Activated naive CD8-positive, alpha-beta T cell treated with anti-CD3 and anti-CD28 coated beads, Interleukin-2, amount 10 ng/mL, durations not matched to agents 7 days and 5 days (primary cell): ENCODE measurements at places on chromosomes 11 and 22. TPM values are rescaled to one million over a fixed set of nuclear protein-coding genes. Genes with fewer than 3 reads are reported as not detected.
A peak's percentile ranks its signal among the peaks of the same experiment; 100 is the strongest.

The TYMP gene
- 86.3 TPM for total RNA-seq

The ZP1 gene
- 0.44 TPM for total RNA-seq

The GLB1L2 gene
- 1.6 TPM for total RNA-seq

The PHOX2A gene
- total RNA-seq = not detected

The EFCAB6 gene
- total RNA-seq = 0.37 TPM

The MMP26 gene
- total RNA-seq = not detected

The PRG3 gene
- total RNA-seq = not detected

The TMEM151A gene
- not detected for total RNA-seq

DNA sequence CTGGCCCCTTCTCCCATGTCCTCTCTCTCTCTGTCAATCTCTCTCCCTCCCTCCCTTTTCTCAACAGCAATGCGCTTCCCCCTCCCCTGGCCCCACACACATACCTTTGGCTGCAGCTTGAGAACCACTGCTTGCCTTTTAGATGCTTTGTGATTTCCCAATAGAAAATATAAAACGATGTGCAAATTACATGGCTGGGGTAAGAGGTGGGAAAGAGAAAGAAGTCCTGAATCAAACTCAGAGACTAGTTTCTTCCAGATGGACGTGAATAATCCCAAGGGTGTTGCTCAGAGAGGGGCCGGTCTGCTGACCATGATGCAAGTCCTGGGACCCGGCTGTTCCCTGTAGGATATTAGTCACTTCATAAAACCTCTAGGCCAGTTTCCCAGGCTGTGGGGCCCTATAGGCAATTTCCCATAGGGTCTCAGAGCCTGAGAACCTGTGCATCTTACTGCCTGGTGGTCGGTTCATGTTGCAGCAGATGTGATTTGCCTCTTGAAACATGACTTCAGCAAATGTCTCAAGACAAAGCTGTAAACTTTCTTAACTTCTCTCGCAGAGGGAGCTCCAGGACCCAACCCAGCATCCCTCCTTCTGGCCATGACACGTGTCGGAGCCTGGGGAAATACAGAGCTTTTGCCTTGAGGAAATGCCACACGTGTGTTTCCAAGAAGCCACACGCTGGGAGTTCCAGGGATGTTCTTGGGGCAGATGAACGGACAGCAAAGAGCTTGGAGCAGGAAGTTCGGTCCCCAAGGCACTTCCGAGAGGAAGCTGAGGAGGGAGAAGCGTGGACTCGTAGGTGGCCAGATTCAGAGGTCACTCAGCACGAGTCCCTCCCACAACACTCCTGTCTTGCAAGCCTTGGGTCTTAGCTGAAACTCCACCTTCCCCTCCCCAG lies 34.5 kb upstream of the ETS1 start:
- no peak overlapping the region for H3K4me3 ChIP-seq
- no peaks in the 10 kb centered on the region for H3K27me3 ChIP-seq
- H3K36me3 ChIP-seq = no peaks in the 10 kb centered on the region
- no peak overlapping the region for H3K27ac ChIP-seq
- H3K4me1 ChIP-seq = peaks cover 49% of the 10 kb centered on the region

DNA sequence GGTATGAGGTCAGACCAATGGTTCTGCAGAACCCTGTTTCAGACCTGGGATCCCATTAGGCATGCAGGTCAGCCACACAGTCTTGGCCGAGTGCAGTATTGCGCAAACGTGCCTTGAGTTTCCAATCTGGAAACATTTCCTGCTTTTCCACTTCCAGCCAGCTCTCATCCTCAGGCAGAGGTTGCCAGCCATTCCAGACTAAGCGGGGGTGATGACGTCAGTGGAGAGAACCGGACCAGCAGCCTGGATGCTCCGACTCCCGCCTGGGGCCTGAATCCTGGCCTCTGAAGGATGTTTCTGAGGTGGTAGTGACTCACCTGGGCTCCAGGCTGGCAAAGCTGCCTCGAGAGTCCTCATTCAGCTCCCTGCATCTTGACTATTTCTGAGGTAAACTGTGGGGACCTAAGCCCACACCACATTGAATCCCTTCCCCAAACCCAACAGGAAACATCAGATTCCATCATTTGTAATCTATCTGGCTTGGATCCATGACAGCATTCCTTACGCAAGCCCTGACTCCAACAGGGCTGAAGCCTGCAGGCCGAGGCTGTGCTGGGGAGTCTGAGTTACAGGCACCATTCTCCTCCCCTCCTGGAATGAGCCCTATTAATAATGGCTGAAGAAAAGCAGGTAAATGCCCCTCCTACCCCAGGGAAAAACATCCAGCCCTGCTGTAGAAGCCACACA lies 83.0 kb downstream of the ABTB2 start:
- H3K27ac ChIP-seq = no peak overlapping the region
- H3K4me1 ChIP-seq = no peaks in the 10 kb centered on the region
- H3K4me3 ChIP-seq = no peak overlapping the region
- H3K27me3 ChIP-seq = peaks cover 3% of the 10 kb centered on the region
- no peaks in the 10 kb centered on the region for H3K36me3 ChIP-seq
- no peak for DNase-seq

- no peak overlapping the region for H3K4me3 ChIP-seq
- DNase-seq = no peak
- peaks cover 37% of the 10 kb centered on the region for H3K27me3 ChIP-seq
- H3K27ac ChIP-seq = no peak overlapping the region
Observed at GRCh38 chr11:119734788-119735187, 5.8 kb upstream of the NECTIN1 start.

- peaks cover 4% of the 10 kb centered on the region for H3K4me1 ChIP-seq
- peaks cover 2% of the 10 kb centered on the region for H3K36me3 ChIP-seq
- DNase-seq = no peak
- H3K4me3 ChIP-seq = no peak overlapping the region
- H3K27ac ChIP-seq = no peak overlapping the region
- peaks cover 6% of the 10 kb centered on the region for H3K27me3 ChIP-seq
Observed at GRCh38 chr11:33936725-33937604, 45.1 kb upstream of the LMO2 start.

DNA sequence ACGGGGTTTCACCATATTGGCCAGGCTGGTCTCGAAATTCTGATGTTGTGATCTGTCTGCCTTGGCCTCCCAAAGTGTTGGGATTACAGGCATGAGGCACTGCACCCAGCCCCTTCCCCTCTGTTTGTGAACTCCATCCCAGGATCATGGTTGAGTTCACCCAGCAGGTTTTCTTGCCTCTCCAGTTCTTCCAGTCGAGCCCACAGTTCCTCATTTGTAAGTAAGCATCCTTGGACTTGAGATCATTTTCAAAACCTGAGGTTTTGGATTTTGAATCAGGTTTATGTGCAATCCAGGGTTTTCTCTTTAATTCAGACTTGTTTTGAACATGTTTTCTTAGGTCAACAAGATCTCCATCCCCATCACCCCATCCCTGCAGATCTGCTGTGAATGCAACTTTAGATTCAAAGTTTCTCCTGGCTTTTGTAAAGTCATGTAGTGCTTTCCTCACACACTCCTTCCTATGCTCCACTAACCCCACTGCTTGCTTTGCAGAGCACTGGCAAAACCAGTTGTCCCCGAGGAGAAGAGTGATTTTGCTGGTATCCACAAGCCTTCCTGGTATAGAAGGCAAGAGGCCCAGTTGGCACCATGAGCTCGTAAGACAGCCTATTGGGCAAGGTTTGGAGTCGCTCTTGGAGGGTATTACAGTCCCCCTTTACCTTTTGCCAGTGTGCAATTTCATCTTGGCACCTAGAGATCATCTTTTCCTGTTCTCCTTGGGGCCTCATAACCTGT lies 14.7 kb upstream of the VPREB1 start:
- DNase-seq = no peak
- H3K4me1 ChIP-seq = peaks cover 9% of the 10 kb centered on the region
- H3K4me3 ChIP-seq = no peak overlapping the region
- H3K36me3 ChIP-seq = no peaks in the 10 kb centered on the region

GRCh38 chr22:29729161-29729560 lies 9.4 kb downstream of the CABP7 start:
- H3K27me3 ChIP-seq = peaks cover 5% of the 10 kb centered on the region
- no peak overlapping the region for H3K27ac ChIP-seq
- DNase-seq = no peak
- H3K4me1 ChIP-seq = no peaks in the 10 kb centered on the region
- no peak overlapping the region for H3K4me3 ChIP-seq
- no peaks in the 10 kb centered on the region for H3K36me3 ChIP-seq

DNA sequence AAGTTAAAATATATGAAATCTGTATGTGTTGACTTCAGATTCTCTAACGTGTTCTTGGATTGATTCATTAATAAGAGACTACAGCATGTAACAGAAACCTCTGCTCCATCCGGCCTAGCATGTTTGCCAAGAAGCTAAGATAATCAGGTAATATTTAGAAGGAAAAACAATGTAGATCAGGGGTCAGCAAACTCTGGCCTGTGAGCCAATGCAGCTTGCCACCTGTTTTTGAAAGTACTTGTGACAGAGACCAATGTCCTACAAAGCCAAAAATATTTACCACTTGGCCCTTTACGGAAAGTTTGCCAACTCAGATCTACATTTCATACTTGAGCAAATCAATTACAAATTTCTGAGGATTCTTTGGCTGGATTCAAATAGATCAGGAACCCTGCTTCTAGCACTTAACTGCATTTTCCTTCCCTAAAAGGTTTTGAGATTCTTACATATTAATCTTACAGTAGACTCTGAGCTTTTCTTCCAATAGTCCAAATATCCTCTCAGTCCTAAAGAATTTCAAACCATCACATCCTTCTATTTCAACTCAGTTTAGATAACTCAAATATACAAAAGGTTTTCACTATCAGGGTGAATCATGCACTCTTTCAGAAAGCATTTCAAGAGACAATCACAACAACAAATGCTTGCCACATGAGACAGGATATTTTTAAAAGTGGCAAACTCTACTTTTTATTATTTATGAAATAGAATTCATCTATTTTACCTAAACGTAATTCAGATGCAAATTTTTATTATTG lies 29.5 kb downstream of the APOL5 start:
- H3K4me1 ChIP-seq = no peaks in the 10 kb centered on the region
- H3K27ac ChIP-seq = no peak overlapping the region
- no peaks in the 10 kb centered on the region for H3K36me3 ChIP-seq
- DNase-seq = no peak
- no peak overlapping the region for H3K4me3 ChIP-seq

- H3K27ac ChIP-seq = no peak overlapping the region
- H3K4me1 ChIP-seq = peaks cover 1% of the 10 kb centered on the region
- no peaks in the 10 kb centered on the region for H3K36me3 ChIP-seq
Observed at GRCh38 chr11:32387411-32387810, 47.9 kb downstream of the WT1 start.

GRCh38 chr11:1195682-1196515 lies 27.0 kb upstream of the MUC5B start:
- peak; percentile 22 for DNase-seq
- H3K4me3 ChIP-seq = no peak overlapping the region
- no peaks in the 10 kb centered on the region for H3K27me3 ChIP-seq
- H3K36me3 ChIP-seq = no peaks in the 10 kb centered on the region
- no peak overlapping the region for H3K27ac ChIP-seq
- H3K4me1 ChIP-seq = no peaks in the 10 kb centered on the region

DNA sequence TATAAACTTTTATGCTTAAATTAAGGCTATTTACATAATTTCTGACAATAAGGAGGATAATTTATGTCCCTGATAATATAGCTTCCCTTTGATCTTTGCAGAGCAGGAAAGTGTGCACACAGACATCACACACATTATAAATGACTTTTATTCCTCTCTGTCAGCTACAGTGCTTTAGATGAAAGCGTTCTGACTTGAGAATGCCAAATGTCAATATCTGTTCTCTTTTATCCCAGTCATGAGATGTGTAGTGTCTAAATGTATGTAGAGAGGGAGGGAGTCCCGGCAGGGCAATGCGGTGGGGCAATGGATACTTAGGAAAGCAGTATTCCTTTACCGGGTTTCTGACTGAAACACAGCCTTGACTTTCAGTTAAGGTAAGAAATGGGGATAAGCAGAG lies 225.4 kb upstream of the CHORDC1 start:
- H3K27ac ChIP-seq = no peak overlapping the region
- no peaks in the 10 kb centered on the region for H3K27me3 ChIP-seq
- no peak for DNase-seq
- H3K36me3 ChIP-seq = no peaks in the 10 kb centered on the region
- H3K4me1 ChIP-seq = peaks cover 3% of the 10 kb centered on the region
- no peak overlapping the region for H3K4me3 ChIP-seq

DNA sequence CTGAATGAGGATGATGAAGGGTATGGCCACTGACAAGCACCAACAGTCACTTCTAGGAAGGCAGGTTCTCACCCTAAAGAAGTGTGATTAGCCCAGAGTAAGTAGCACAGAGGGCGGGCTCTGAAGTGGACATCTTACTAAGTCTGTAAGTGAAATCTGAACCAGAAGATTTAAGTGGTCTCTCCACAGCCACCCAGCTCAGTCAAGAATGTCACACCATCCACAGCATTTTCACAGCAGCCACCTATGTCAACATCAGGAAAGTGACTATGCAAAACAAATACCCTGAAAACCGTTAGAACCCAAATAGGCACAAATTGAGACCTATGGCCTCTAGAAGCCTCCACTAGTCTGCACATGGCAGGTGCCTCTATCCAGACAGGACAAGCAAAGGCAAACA lies 23.0 kb upstream of the STK33 start:
- peaks cover 5% of the 10 kb centered on the region for H3K4me1 ChIP-seq
- no peak overlapping the region for H3K4me3 ChIP-seq
- H3K36me3 ChIP-seq = peaks cover 6% of the 10 kb centered on the region
- no peaks in the 10 kb centered on the region for H3K27me3 ChIP-seq
- H3K27ac ChIP-seq = no peak overlapping the region

- no peaks in the 10 kb centered on the region for H3K36me3 ChIP-seq
- DNase-seq = no peak
- H3K27ac ChIP-seq = no peak overlapping the region
- H3K4me1 ChIP-seq = peaks cover 8% of the 10 kb centered on the region
- H3K4me3 ChIP-seq = no peak overlapping the region
Observed at GRCh38 chr11:75663808-75664207, 5.0 kb downstream of the MAP6 start.
